Activated CD4-positive, alpha-beta T cell treated with anti-CD3 and anti-CD28 coated beads, Interleukin-2, amount 50 U/mL, for 1 hour (primary cell): ENCODE measurements at places on chromosomes 6 and 20.

DNA sequence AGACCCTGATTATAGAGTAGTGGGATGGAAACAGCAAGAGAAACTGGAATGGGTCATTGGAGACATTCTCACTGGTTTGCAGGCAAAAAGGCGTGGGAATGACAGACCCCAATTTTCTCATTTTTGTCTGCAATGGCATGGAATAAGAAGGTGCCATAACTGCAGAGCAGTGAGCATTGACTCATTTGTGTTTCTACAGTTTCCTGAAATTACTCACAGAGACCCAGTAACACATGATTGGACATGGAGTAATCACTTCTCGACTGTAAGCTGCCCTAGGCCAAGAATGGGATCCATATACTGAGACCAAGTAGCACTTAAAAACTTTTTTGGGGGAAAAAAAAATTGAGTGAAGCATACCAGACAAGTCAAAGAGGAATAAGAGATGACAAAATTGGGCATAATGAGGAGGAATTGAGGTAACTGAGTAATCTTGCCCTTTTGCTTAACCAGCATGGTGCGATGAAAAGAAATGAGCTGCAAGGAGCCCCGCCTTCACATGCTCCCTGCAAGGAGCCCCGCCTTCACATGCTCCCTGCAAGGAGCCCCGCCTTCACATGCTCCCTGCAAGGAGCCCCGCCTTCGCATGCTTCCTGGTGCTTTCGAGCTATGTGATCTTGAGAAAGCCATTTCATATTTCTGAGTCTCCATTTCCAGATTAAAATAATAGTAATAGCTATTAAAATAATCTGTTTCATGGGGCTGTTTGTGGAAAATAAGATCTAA is 44.1 kb downstream of the NHSL1 start:
- peak; percentile 60 for DNase-seq

GRCh38 chr20:2086177-2086979 is 15.2 kb upstream of the STK35 start:
- no peak for DNase-seq

DNA sequence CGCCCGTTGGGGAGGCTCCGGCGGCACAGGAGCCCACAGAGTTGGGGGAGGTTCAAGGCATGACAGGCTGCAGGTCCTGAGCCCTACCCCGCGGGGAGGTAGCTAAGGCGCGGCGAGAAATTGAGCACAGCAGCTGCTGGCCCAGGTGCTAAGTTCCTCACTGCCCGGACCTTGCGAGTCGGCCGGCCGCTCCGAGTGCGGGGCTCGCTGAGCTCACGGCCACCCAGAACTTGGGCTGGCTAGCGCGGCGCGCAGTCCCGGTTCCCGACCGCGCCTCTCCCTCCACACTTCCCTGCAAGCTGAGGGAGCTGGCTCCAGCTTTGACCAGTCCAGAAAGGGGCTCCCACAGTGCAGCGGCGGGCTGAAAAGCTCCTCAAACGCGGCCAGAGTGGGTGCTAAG is 23.9 kb upstream of the KIF13A start:
- no peak for DNase-seq

DNA sequence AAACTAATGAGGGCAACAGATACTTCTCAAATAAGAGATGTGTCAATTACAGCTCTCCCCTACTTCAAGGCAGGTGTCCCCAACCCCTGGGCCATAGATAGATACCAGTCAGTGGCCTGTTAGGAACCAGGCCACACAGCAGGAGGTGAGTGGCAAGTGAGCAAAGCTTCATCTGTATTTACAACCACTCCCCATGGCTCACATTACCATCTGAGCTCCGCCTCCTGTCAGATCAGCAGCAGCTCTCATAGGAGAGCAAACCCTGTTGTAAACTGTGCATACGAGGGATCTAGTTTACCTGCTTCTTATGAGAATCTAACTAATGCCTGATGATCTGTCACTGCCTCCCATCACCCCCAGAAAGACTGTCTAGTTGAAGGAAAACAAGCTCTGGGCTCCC is 422.1 kb downstream of the GJA1 start:
- no peak for DNase-seq

DNA sequence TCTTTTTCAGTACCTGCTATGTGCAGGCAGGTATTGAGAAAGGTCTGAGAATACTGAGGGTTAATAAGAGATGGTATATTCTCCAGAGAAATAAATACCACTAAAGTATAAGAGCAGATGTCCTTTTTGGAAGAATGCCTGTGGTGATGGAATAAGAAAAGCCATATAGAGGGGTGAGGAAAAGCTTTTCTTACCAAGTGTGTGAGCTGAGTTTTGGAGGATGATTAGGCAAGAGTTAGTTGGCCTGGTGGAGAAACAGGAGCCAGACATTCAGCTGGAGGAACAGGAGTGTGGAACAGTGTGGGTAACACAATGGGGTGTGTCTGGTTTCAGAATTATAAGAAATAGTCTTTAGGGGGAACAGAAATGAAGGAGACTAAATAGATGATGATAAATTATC is 19.9 kb downstream of the ZNF451 start:
- DNase-seq: no peak

- no peak for DNase-seq
Measured at GRCh38 chr6:46688117-46688965, 656 bp downstream of the TDRD6 start.

DNA sequence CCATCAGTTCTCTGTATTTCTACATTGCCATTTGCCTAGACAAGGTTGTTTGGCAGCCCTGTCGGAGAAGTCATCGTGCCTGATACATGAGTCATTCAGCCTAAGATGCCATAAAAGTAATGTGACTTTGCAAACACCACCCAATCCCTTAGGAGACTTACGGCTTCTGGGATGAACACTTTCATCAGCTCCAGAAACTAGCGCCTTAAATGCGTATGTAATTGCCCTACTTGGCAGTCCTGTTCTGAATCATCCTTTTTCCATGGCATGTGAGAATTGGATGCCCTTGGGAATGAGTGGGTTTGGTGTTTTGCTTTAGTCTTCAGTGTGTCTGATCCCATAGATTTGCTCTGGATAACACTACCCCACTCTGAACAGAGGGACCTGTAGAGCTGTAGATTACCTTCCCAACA is 158.5 kb downstream of the SASH1 start:
- DNase-seq: no peak

- no peak for DNase-seq
Measured at GRCh38 chr6:35152067-35152707, 11.0 kb upstream of the TCP11 start.

- no peak for DNase-seq
Measured at GRCh38 chr6:47737406-47737805, 39.0 kb downstream of the ADGRF4 start.

GRCh38 chr20:63979557-63980316 is at the start of gene SAMD10:
Gene SAMD10 (minus strand): TSS chr20:63979642. CDS start chr20:63979467, 175 bp downstream.
- peak; percentile 58 for DNase-seq

DNA sequence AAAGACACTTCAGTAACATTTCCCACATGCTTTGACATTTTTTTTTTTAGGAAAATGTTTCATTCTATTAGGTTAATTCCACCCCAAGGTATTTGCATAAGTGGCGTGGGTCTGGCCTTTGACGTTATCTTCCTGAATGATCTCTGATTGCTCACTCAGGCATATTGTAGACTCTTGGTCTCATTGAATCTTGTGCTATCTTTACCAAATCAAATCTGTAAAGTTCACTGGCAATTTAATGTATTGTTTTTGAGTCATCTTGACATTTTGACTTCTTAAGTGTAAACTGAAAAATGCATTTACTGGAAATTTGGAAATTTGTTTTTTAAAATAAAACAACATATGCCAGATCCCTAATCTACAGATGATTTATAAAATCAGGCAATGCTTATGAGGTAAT is 16.0 kb upstream of the VIP start:
- no peak for DNase-seq

- DNase-seq: no peak
Measured at GRCh38 chr6:106084989-106085691, 996 bp upstream of the PRDM1 start.

- DNase-seq: no peak
Measured at GRCh38 chr20:60113024-60113724, 155.0 kb downstream of the CDH26 start.

GRCh38 chr6:107646176-107646575 is 156.3 kb downstream of the SOBP start:
- no peak for DNase-seq

DNA sequence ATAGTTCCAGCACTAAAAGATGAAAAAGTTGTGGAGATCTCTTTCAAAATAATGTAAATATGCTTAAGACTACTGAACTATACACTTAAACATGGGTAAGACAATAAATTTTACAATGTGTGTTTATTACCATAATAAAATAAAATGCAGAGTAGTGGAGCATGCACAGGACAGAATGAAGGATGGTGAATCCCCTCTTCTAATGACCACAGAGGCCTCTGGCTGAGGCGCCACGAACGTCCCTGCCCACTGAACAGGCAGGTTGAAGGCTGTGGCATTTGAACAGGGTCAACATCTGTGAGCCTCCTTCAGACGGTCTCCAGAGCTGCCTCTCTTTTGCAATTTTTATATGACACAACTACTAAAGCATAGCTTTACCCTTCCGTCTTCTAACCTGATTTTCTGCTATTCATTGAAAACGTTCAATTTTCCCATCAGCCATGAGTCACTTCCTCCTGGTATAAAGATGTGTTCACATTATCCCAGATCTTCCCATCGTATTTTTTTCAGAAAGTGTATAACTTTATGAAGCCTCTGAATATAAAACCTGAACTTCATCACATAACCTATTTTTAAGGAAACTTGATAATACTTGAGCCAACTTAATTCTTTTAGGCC is 37.8 kb downstream of the ADGRF4 start:
- no peak for DNase-seq

DNA sequence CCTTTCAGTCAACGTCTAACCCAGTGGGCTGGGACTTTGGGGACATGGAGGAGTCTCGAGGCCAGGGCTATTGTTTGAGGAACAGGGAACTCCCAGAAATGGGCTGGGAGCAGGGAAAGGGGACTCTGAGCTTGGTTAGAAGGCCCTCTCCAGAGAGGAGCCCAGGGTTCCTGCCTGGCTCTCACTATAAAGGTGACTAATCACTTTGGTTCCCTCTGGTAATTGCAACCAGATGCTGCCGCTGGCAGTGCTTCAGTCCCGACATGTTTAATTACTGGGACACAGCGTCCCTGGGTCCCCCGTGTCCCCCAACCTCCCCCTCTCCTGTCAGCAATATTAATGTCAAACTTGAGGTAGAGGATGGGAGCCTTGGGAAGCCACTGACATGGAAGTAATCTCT is 5.0 kb upstream of the GDF5 start:
- no peak for DNase-seq

- DNase-seq: no peak
Measured at GRCh38 chr20:53130795-53131194, 158.6 kb downstream of the TSHZ2 start.

- DNase-seq: no peak
Measured at GRCh38 chr6:152636021-152636608, 1.0 kb downstream of the SYNE1 start.

DNA sequence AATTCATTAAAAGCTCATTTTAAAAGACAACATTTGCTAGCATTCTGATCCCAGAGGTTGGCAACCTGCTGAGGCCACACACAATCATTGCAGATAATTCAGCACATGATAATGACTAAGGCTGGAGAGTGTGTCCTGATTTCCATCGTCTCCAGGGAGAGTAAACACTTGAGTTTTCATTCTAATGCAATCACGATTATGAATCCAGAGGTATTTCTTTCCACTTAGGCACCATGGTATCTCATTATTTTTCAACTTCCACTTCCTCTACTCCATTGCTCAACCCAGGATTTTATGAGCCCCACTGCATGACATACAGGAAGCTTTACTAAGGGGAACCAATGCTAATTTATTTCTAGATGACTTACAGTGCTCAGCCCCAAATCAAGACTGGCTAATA is 273.8 kb upstream of the AGPAT4 start:
- no peak for DNase-seq

DNA sequence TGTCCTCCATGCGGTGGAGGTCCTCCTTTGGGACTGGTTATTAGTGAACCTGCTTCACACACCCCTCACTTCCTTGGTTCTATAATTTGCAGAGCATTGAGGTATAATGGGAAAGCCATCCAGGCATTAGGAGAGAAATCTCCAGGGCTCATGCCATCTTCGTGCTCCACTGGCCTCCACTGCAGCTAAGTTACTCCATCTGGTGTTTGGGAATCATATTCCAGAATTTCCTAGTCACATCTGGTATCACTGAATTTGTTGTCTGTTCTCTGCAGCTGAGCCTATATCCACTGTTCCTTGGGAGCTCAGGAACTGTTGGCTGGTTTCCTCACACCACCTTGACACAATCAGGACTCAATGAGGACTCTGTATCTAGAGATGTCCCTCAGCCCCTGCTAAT is 173.0 kb upstream of the TSHZ2 start:
- DNase-seq: no peak

DNA sequence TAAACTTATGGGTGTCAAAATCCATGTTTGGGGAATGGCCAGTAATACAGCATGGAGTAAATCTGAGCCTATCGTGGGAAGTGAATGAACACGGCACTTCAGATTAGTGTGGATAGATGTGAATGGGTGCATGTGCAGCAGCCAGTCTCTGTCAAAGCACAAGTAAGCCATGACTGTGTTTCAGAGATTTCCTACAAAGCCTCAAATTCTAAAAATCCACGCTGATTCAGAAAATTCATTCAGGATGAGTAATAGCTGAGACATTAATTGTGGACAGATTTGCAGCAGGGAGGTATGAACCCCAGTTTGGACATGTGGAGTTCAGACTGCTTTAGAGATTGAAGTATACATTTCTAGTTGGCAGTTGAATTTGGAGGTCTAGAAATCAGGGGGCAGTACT is 115.1 kb downstream of the QKI start:
- DNase-seq: no peak

DNA sequence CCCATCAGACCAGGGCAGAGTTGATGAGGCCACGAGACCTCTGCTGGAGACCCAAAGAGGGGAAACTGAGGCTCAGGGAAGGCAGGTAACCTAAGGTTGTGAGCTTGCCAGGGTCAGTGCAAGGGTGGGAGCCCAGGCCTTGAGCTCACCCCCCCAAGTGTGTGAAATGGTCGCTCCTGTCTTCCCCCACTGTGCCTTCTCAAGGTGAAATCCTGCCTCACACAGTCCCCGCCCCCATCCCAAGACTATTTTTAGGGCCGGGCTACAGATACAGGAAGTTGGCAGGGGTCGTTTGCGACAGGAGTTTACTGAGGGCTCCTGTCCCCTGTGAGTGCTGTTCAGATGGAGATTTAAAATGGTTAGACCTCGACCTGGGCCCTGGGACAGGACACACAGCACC is 18.7 kb upstream of the GATA5 start:
- DNase-seq: no peak

- no peak for DNase-seq
Measured at GRCh38 chr6:118580585-118581419, 32.7 kb downstream of the PLN start.

DNA sequence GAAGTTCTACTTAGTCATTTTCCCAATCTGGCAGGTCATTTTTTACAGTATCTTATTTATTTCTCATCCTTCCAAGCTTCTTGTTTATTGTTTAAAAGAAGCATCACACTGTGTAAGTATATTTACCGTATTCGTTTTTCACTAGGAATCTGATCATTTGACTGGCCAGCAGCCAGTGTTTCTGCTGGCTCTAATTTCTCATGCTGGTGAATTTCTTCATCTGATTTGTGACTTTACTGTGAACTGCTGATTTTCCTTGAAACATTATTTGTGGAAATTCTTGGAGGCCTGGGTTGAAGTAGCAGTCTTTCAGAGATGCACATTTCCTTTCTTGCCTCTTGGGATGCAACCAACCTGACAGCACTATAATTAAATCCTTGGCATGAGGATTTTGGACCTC is 65.9 kb downstream of the PREP start:
- no peak for DNase-seq

GRCh38 chr20:14800707-14801425 is 463.5 kb upstream of the FLRT3 start:
- DNase-seq: no peak

GRCh38 chr6:131354356-131354755 is 218.7 kb upstream of the ARG1 start:
- no peak for DNase-seq

GRCh38 chr20:9260027-9260426 is 191.1 kb downstream of the PLCB4 start:
- no peak for DNase-seq
